ENCODE measurements at places on chromosomes 5 and 9.

DNA sequence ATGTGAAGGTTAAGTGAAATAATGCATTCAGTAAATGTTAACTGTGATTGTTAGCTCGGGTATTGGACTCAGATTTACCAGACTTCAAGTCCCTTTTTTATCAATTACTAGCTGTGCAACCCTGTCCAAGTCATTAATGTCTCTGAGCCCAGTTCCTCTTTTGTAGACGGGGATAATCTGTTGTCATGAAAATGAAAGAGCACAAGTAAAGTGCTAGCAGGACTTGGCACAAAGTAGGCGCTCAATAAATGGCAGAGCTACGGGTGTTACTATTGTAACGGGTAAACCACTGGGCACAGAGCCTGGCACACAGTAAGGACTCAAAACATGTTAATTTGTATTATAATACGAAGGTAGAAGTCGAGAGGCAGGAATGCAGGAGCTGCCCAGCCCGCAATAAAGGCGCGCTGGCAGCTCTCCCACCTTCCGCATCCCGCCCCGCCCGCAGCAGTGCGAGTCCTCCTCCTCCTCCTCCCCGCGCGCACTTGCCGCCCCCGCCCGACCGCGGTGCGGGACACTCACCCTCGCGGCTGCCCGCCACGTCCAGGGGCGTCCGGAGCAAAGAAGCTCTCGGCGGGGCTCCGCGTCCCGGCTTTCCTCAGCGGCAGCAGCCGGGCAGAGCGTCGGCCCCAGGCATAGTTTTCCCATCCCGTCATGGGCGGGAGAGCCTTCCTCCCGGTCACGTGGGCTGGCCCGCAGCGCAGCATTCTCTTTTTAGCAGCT is at the start of gene C1QTNF2:
C1QTNF2 (minus strand) TSS at position 637 of the 723 bp plus-strand sequence. CDS start 15,615 bp downstream, outside the sequence.
- no peak for DNase-seq

DNA sequence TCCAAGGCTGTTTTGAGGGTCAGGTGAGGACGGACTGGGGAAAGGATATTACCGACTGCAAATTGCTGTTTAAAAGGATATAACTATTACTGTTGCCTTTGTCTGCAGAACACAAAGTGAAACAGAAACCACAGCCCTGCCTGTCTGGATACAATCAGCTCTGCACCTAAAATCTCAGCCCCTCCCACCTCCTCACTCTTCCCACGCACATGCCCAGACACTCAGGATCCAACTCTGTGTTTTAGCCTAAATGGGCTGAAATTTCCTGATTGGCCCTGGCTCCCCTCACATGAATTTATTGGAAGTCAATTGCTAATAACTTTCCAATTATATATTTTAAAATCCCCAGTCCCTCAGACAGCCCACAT is 176.3 kb upstream of the PPP1R26 start:
- no peak for DNase-seq

DNA sequence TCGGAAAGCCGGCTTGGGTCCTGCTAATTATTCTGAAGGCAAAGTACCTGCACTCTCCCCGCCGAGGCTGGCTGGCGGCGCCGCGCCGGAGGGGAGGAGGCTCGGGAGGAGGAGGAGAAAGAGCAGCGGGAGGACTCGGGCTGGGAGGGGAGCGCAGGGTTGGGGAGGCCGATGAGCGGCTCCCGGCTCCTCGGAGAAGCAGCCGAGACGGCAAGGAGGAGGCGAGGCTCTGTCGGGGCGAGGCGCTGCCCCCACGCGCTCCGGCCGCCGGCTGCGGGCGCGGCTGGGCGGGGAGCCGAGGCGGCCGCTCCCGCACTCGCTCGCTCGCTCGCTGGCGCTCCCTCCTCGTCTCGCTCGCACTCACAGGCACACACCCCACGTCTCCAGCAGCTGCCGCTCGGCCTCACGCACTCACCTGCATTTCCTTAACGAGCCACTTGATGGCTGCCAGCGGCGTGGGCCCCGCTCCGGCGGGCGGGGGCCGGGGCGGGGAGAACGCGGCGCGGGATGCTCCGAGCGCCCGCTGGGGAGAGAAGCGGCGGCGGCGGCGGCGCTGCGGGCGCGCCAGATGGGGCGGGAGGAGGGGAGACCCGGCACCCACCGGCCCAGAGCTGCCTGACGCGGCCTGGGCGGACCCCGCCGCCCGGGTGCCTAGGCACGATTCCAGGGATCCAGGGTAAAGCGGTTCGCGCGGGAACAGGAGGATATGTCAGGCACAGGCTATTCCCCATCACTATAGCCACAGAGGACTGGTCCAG is at the start of gene PTPRD:
PTPRD (minus strand) TSS at position 362 of the 758 bp plus-strand sequence.
- no peak for DNase-seq

DNA sequence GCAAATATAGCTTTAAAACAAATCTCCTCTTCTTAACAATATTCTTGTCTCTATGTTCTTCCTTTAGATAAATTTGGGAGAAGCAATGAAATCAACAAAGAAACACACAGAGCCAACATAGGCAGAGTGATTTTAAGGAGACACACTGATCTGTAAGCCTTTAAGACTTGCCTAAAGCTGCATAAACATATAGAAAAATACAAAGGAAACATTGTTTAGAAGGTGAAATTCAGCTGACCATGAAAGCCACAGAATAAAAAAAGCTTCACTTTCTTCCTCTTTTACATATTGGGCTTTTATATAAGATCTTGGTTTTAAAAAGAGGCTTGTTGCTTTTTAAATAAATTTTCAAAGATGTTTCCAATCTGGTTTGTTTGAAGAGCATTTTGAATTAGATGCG is 1277.5 kb downstream of the EFNA5 start:
- no peak for DNase-seq

DNA sequence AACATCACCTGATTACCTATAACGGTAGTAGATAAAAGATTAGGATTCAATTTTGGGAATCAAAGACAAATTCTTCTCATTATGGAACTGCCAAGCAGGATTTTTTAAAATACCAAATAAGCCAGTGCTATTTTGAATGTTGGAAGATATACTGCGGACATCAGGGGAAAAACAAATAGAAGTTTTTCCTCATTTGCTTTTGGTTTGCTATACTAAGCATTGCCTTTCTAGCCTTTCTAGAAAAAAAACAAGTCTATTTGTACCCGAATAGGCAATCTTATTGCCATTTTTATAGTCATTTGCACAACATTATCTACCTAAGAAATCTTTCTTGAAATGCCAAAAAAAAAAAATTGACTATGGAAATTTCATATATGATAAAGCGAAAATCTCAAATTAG is 379.5 kb downstream of the CDH10 start:
- no peak for DNase-seq

Measured in stimulated activated effector memory CD8-positive, alpha-beta T cell treated with anti-CD3 and anti-CD28 coated beads, Interleukin-12 subunit alpha, Interleukin-12 subunit beta, amount 100 ng/mL, for 72 hours (primary cell).